CD4-positive, alpha-beta T cell treated with Interleukin-6 at 100 ng/mL for 8 hours (primary cell): ENCODE measurements at places on chromosomes 11 and 22.

GRCh38 chr11:93540896-93541553 lies 2.2 kb downstream of the SMCO4 start:
- DNase-seq = no peak

DNA sequence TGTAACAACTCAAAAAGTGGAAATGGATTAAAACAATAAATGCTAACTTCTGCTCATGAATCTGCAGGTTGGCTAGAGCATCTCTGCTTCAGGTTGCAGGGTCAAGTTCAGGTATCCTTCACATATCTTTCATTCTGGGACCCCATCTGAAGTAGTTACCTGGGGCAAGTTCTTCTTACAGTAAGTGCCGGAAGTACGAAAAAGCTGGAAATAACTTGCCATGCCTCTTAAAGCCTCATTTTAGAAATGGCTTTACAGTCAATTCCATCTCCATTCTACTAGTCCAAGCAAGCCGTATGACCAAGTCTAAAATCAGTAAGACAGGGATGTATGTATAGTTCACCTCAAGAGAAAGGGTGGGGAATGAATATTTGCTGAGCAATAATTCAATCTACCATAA lies 93.7 kb downstream of the FCHSD2 start:
- DNase-seq = no peak

- DNase-seq = no peak
Observed at GRCh38 chr11:1667906-1668305, 29.1 kb upstream of the KRTAP5-6 start.

DNA sequence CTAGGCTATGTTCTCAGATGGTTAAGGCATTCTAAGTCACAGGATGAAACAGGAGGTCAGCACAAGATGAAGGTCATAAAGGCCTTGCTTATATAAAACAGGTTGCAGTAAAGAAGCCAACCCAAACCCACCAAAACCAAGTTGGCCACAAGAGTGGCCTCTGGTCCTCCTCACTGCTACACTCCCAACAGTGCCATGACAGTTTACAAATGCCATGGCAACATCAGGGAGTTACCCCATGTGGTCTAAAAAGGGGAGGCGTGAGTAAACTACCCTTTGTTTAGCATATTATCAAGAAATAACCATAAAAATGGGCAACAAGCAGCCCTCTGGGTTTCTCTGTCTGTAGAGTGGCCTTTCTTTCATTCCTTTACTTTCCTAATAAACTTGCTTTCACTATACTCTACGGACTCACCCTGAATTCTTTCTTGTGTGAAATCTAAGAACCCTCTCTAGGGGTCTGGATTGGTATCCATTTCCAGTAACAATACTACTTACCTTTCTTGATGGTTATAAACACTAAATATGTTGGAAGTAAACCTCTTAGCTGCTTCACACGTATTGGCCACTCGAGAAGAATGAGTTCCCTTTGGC lies 1237.9 kb downstream of the FAM181B start:
- DNase-seq = no peak

GRCh38 chr22:30547188-30547587 lies 647 bp upstream of the SEC14L6 start:
- no peak for DNase-seq

- no peak for DNase-seq
Observed at GRCh38 chr11:11436715-11437313, 83.8 kb upstream of the CSNK2A3 start.

DNA sequence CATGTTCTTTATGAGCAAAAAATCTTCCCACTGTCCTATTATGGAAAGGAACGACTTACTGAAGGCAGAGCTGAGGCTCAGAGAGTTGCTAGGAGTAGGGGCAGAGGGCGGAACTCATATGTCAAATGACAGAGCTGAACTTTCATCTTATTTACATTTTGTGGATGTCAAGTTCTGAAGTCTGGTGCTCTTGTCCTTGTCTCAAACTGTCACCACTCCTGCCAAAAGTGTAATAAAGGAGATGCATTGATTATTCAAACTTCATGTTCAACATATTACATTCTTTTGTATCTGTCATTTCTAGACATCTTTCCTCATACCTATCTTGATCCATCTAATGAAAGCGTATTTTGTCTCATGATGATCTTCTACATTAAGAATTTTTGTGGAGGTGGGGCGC lies 57.1 kb upstream of the C11orf87 start:
- DNase-seq = no peak
